ENCODE measurements at places on chromosomes 1 and 21. TPM values are rescaled to one million over a fixed set of nuclear protein-coding genes. Genes with fewer than 3 reads are reported as not detected.

CFAP107 gene
- 0.14 TPM for total RNA-seq

FAM131C gene
- 3.6 TPM for total RNA-seq

USH2A gene
- 0.89 TPM for total RNA-seq

ZNF593 gene
- 33.2 TPM for total RNA-seq

FMOD gene
- 50.9 TPM for total RNA-seq

MAP7D1 gene
- 109 TPM for total RNA-seq

LAMC1 gene
- 318 TPM for total RNA-seq

LCE5A gene
- total RNA-seq = not detected

DMRTA2 gene
- total RNA-seq = 0.23 TPM

TMEM240 gene
- 1.0 TPM for total RNA-seq

GUCA2B gene
- not detected for total RNA-seq

ILDR2 gene
- total RNA-seq = 1.4 TPM

CSRP1 gene
- total RNA-seq = 58.7 TPM

C8A gene
- not detected for total RNA-seq

VHLL gene
- total RNA-seq = 1.1 TPM

CCDC190 gene
- total RNA-seq = not detected

MFSD2A gene
- 19.1 TPM for total RNA-seq

KIF26B gene
- 1.8 TPM for total RNA-seq

CADM3 gene
- total RNA-seq = 125 TPM

SFT2D2 gene
- total RNA-seq = 24.7 TPM

ARPC5 gene
- total RNA-seq = 469 TPM

VSIG8 gene
- 0.15 TPM for total RNA-seq

UTS2 gene
- total RNA-seq = 0.56 TPM

RGSL1 gene
- total RNA-seq = 3.4 TPM

S100B gene
- total RNA-seq = 5.4 TPM

MEGF6 gene
- total RNA-seq = 3.7 TPM

PAQR6 gene
- total RNA-seq = 2.0 TPM

SPEN gene
- 31.5 TPM for total RNA-seq

OR2T29 gene
- 0.41 TPM for total RNA-seq

EPHA10 gene
- 0.76 TPM for total RNA-seq

KCNA3 gene
- 4.3 TPM for total RNA-seq

SYT14 gene
- 15.1 TPM for total RNA-seq

LYPLAL1 gene
- total RNA-seq = 61.8 TPM

TDRKH gene
- total RNA-seq = 1.1 TPM

PRDM16 gene
- 1.3 TPM for total RNA-seq

C4BPA gene
- total RNA-seq = not detected

ZFP69B gene
- total RNA-seq = 2.5 TPM

LYPD8 gene
- total RNA-seq = not detected

LAMC2 gene
- total RNA-seq = 0.57 TPM

CDA gene
- not detected for total RNA-seq

ARTN gene
- total RNA-seq = 0.21 TPM

BCAS2 gene
- total RNA-seq = 94.3 TPM

CSF3R gene
- not detected for total RNA-seq

All from motor neuron (in vitro differentiated cells).